Heart right ventricle (tissue), 16 donors: ENCODE measurements at places on chromosomes 3 and 15. TPM values are rescaled to one million over a fixed set of nuclear protein-coding genes. Genes with fewer than 3 reads are reported as not detected.

The ANKUB1 gene
- not detected for total RNA-seq

The ZIC1 gene
- total RNA-seq, result not detected

The SLC6A20 gene
- total RNA-seq, result 0.09 TPM

The GNAT1 gene
- total RNA-seq, result not detected

The C2CD4B gene
- 4.0 TPM for total RNA-seq

The KCNMB3 gene
- 1.2 TPM for total RNA-seq

The PLCH1 gene
- 2.1 TPM for total RNA-seq

The CELSR3 gene
- total RNA-seq, result 0.13 TPM

The SERPINI2 gene
- total RNA-seq, result not detected

The ZDHHC23 gene
- total RNA-seq, result 2.6 TPM

The KBTBD13 gene
- total RNA-seq, result 16.6 TPM

The TRAT1 gene
- not detected for total RNA-seq

The ERICH6 gene
- total RNA-seq, result not detected

The ANKRD34C gene
- total RNA-seq, result 1.3 TPM

The PIF1 gene
- total RNA-seq, result 0.42 TPM

The TMIE gene
- total RNA-seq, result 0.61 TPM

The A4GNT gene
- not detected for total RNA-seq

The SI gene
- not detected for total RNA-seq

The CD86 gene
- total RNA-seq, result 14.7 TPM

The CFAP92 gene
- total RNA-seq, result 0.68 TPM

The CIB2 gene
- 16.4 TPM for total RNA-seq

The IQCF5 gene
- not detected for total RNA-seq
